NCI-H187 (cell line): ENCODE measurements at places on chromosomes 2 and 18.

DNA sequence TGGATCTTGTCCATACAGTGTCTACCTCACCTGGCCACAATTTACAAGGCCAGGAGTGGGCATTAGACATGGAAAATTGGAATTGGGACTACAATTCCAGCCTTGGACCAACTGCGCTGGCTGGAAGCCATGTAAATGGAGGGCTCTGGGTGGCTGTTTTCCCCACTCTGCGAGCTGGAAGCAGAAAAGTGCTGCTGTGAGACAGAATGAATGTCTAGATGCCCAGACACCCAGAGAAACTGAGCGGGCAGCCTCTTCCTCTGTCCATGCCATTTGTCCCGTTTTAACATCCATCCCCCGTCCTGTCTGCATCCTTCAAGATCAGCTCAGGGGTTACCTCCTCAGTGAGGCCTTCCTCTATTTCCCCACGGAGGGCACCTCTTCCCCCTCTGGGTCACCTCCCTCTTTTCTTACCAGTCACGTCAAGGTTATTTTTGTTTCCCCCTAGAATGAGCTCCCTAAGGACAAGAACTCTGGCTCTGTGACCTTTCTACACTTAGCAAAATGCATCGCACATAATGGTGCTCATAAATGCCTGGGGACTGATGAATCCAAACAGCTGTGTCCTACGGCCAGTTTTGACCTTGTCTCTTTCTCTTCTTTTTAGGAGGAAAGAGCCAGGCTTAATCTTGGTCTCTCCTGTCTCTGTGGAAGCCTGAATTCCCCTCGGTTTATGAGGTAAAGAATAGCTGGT, 41.2 kb downstream of the MCFD2 start:
- DNase-seq: no peak

- DNase-seq: no peak
Measured at GRCh38 chr2:172783165-172783898, 47.7 kb downstream of the RAPGEF4 start.

DNA sequence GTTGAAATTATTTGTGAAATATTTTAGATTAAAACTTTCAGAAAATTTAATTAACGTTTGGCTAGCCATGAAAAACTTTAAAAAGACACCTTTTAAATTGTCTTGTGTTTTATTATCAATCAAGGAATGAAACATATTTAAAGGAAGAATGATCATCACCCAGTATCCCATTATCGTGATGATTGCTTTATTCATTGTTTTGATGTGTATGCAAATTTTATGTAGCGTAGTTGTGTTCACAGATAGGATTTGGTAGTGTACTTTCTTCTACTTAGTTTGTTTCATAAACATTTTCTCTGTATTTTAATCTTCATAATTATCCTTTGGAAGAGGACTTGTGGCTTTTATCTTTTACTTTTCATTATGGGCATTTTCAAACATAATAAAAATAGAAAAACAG, 7.8 kb downstream of the GRHL1 start:
- no peak for DNase-seq

- DNase-seq: no peak
Measured at GRCh38 chr2:165864296-165864695, 70.2 kb upstream of the GALNT3 start.

- no peak for DNase-seq
Measured at GRCh38 chr2:169081551-169081950, 12.2 kb downstream of the DHRS9 start.

- DNase-seq: no peak
Measured at GRCh38 chr18:32770666-32771168, 2.1 kb downstream of the KLHL14 start.

DNA sequence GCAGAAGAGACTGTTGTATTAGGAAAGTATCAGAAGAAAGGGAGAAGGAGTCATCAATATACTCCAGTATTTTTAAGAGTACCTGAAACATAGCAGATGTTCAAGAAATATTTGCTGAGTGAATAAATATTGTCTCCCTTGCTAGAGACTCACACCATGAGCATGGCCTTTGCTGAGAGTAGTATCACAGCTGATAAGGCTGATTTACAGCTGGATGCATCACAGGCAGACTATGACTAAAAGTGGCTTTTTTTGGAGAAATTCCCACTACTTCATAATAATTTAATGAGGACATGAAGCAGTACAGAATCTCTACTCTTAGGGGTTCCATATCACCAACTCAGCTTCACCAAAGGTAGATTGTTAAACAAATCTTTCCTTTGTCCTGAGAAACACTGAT, 373.3 kb downstream of the RBM43 start:
- no peak for DNase-seq

- no peak for DNase-seq
Measured at GRCh38 chr2:219251656-219252055, 1.4 kb upstream of the TUBA4B start.

DNA sequence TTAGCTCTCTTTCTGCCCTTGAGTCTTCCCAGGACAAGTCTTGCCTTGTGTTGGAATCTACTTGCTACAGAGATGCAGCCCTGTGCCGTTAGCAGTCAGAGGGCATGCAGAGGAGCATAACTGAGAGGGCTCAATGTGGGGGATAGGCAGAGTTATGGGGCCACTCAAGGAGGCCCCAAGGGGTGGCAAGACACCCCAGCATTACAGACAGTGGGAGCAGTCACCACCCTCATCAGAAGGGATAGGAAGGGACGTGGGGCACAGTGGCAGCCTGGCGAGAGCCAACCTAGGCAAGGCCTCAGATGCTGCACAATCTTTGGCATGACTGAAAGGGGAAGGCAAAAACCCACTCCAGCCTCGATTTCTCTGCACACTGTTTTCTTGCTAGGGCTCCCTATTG, 169.1 kb downstream of the TMEM18 start:
- no peak for DNase-seq

DNA sequence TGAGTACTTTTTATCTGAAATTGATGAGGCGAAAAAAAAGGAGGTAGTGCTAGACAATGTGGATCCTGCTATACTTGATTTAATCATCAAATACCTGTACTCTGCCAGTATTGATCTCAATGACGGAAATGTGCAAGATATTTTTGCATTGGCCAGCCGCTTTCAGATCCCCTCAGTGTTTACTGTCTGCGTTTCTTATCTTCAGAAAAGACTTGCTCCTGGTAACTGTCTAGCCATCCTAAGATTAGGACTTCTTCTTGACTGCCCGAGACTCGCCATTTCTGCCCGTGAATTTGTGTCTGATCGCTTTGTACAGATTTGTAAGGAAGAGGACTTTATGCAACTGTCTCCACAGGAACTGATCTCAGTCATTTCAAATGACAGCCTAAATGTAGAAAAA, 453 bp downstream of the KLHL41 start:
- no peak for DNase-seq
